Fibroblast of skin of right quadriceps (primary cell): ENCODE measurements at places on chromosomes 6 and 20.

GRCh38 chr6:143680141-143680540, 2.4 kb downstream of the PHACTR2 start:
- DNase-seq: no peak

DNA sequence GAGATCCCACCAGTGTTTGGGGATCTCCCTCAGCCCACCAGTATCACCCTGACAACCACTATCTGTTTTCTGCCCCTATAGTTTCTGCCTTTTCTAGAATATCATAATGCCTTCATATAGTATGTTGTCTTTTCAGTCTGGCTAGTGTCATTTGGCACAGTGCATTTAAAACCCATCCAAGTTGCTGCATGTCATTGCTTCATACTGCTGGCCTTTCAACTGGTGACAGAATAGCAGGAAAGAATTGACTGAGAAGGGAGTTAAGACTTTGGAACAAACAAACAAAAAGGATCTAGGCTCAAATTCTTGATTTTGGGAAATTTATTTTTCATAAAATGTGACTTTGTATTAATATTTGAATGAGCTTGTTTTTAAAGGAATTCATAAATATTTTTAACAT, 4.5 kb downstream of the LMBRD1 start:
- no peak for DNase-seq

GRCh38 chr6:52654592-52654991, 16.3 kb upstream of the TMEM14A start:
- no peak for DNase-seq

DNA sequence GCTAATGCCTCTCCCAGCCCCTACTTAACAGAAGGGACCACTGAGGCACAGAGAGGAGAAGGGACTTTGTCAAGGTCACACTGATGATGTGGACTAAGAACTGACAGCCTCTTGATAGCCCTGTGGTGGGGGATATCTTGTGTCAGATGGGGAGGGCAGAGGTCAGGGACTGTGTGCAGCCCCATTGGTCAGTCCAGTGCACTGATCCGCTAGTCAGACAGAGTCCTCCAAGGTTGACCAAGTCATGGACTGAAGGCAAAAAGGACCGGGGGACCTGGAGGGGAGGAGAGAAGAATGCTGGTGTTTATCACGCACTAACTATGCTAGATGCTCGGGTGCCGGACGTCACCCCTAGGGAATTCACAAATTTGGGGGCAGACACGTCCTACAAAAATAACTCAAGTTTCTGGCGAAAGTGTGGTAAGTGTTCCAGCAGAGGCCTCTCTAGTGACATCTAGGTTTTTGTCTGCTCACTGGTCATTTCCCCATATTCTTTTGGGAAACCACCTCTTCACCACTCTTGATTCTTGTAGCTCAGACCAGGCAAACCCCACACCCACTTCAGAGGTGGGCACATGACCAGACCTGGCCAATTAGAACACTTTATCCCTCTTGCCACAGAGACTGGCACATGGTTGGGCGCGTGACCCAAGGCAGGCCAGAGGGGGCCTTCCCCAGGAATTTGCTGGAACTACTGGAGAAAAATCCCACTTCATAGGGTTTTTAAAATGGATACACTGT, 21.0 kb downstream of the TCF15 start:
- no peak for DNase-seq

GRCh38 chr6:30171677-30172471, 8.5 kb downstream of the TRIM15 start:
- DNase-seq: no peak
